Cardiac muscle cell (in vitro differentiated cells and primary cell): ENCODE measurements at places on chromosomes 7 and 10.

DNA sequence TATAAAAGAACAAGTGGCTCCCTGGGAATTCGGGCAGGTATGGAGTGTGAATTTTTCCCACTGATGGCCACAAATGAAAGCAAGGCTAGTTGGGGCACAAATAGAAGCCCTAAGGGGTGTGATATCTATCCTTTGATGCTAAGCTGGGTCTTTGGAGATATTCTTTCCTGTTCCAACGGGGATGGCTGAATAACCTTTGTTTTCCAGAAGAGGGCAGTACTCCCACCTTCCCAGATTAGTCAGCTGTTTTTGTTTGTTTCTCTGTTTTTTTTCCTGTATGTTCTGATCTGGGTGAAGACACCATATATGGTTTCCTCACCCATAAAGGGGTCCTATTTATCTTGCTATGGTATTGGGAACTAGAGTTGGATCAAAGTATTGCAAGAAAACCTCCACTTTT lies 947.7 kb upstream of the SORCS1 start:
- DNase-seq, result no peak

- DNase-seq, result no peak
Measured at GRCh38 chr10:70714951-70715350, 42.6 kb downstream of the ADAMTS14 start.

- no peak for DNase-seq
Measured at GRCh38 chr7:44191171-44191570, 1.9 kb upstream of the GCK start.

DNA sequence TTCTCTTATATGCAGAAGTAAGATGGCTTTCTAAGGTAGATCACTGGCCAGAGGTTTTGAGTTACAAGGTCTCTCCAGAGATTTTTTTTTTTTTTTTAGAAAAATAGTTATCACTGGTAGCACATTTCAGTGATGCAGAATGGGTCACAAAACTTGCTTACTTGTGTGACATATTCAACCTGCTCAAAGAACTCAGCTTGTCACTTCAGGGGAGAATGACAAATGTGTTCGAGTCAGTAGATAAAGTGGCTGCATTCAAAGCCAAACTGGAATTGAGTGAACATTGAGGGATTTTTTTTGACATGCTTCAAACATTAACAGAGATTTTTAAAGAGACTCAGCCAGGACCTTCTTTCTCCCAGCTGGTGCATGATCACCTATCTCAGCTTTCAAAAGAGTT lies 33.4 kb downstream of the PHTF2 start:
- DNase-seq, result no peak

- DNase-seq, result no peak
Measured at GRCh38 chr7:70893971-70894715, 237.8 kb upstream of the GALNT17 start.

- DNase-seq, result peak; percentile 86
Measured at GRCh38 chr10:110005719-110006118, 2.1 kb upstream of the ADD3 start.

GRCh38 chr10:87761892-87762291 lies 56.1 kb downstream of the ATAD1 start:
- DNase-seq, result no peak

- DNase-seq, result peak; percentile 83
Measured at GRCh38 chr7:30348083-30348560, 63.7 kb downstream of the ZNRF2 start.

- DNase-seq, result no peak
Measured at GRCh38 chr10:104256335-104256961, 1.8 kb downstream of the GSTO1 start.

DNA sequence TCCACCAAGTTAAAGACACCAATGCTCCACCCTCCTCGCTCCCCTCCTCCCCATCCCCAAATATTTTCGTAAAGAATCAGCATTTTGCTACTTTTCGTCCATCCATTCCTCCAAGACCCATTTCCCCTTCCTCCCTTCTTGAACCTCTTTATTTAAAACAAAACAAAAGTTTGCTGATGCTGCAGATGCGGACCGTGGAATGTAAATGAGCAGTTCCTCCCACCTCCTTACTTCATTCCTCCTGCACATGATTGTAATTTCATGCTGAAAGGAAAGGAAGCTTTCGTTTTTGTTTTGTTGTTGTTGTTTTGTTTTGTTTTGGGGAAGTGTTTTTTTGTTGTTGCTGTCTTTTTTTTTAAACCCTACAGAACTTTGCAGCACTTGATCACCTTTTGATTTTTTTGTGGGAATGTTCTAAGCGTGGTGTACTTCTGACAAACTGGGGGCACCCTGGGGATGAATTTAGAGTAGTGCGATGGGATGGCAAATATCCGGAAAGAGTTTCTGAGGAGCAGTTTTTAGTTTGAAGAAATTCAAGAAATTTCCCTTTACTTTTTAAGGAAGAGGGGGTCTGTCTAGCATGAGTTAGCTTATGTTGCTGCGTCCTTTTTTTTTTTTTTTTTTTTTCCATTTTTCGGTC lies 177.3 kb downstream of the TCF7L2 start:
- no peak for DNase-seq
